ENCODE measurements at places on chromosomes 7 and 10.

- no peak for DNase-seq
Measured at GRCh38 chr7:2211259-2211880, 21.4 kb downstream of the MAD1L1 start.

- peak; percentile 19 for DNase-seq
Measured at GRCh38 chr10:50417886-50418830, 166.8 kb upstream of the ASAH2 start.

DNA sequence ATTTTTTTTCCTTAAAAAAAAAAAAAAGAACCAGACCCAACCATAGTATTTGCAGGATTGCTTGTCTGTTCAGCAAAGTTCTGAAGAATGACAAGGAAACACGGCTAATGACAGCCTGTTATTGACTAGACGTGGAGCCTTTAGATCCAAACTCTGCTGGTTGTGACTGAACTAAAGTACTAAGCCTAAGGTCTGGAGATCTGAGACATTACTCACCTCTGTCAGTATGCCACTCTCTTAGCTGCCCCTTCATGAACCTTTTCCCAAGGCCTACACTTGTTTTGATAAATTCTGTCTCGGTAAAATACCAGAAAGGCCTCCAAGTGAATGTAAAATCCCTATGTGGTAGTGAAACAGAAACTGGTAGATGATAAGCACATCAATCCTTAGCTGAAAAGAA is 101.0 kb downstream of the CABCOCO1 start:
- no peak for DNase-seq

DNA sequence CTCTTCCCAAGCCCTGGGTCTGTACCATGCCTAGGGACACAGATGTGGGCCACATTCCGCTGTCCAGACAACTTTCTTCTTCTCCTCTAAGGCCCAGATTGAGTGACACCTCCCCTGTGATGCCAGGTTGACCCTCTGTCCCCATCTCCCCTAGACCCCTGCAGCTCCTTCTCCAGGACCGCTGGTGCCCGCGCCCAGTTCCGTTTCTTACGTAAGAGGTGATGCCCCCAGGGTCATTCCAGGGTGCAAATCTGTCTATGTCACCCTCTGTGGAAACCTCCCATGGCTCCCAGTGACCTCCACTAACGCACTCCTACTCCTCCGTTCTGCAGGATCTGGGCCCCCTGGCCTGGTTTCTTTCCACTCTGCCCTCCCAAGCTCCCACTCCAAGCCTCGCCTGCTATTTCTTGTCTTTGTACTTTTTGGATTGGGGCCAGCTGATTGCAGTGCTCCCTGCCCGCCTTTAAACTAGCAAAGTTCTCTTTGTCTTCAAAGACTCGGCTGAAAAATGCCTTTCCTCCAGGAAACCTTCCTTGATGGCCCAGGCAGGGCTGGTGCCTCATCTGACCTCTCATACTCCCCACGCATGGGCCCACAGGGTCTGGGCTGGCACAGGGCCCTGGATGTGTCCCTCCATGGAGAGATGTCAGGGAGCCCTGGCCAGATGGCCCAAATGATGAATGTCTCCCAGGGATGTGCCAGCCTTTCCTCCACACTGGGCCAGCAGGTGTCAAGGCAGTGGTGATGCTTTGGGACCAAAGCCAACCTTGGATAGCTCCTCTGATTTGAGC is 21.3 kb upstream of the ELN start:
- no peak for DNase-seq

DNA sequence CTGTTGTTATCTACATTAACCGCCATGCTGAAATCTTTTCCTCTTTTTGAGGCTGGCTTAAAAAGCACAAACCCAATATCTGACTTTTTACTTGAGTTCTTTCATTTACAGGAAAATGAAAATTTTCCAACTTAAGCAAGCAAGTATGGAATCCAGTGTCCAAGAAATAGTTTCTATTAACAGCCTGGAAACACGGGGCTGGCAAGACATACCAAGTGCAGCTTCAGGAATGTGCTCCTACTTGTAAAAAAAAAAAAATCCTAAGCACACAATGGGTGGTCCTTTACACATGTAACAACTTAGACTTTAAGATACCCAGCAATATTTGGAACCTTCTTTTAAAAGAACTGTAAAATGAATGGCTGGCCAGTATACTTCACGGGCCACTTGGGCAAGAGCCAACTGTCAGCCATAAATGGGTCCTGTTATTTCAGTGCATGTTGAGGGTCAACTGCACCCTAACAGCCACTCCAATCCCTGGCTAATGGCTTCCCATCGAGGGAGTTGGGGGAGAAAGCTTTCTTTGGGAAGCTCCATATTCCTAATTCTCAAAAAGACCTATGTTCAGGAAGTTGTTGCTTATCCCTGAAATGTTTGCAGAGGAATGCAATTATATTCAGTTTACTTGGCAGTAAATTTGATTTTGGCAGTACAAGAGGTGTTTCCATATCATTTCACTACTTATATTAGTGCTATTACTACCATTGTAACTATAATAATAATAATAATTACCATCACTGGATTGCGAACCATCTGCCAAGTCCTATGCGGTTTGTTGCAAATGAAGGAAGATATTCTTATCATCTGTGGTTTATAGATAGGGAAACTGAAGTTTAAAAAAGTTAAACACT is 236.4 kb upstream of the TMEM72 start:
- no peak for DNase-seq

GRCh38 chr10:562142-562541 is 127.3 kb downstream of the DIP2C start:
- DNase-seq = no peak

GRCh38 chr7:127791446-127792189 is 139.6 kb downstream of the SND1 start:
- DNase-seq = no peak

DNA sequence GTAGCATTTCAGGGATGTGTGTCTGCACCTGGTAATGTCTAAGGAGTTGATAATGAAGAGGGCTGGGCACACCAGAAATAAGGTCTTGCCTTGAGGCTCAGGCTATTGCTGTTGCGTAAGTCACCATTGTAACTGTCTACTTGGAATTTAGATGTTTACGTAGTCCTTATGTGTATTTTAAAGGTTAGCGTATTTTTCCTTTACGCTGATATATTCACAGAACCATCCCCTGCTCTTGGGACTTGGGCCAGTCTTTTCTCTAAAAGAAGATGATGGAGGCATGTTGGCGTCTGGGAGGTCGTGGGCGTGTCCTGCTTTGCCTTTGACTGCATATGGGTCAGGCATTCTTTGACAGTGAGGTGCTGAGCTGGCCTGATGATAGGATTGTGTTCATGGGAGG is 14.7 kb downstream of the WDR37 start:
- no peak for DNase-seq

GRCh38 chr7:143384148-143384547 is 3.0 kb downstream of the ZYX start:
- no peak for DNase-seq

- DNase-seq = no peak
Measured at GRCh38 chr7:142528608-142529408, 220.5 kb upstream of the PRSS1 start.

DNA sequence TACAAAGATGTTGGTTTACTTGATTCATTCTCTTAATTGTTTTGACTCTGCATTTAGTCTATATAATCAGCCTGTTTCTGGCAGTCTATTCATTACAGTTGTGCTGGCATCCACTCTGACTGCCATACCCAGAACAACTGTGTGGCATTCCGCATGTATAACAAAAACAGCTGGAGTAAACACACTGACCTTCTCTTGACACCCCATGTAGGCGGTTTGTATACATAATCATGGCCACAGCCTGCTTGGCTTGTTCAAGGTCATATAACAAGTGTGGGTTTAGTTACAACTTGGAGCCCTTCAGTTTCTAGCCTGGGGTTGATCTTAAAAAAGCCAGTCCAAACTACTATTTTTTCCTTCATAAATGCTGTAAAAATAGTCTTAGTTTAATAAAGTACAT is 70.9 kb downstream of the MBL2 start:
- no peak for DNase-seq

DNA sequence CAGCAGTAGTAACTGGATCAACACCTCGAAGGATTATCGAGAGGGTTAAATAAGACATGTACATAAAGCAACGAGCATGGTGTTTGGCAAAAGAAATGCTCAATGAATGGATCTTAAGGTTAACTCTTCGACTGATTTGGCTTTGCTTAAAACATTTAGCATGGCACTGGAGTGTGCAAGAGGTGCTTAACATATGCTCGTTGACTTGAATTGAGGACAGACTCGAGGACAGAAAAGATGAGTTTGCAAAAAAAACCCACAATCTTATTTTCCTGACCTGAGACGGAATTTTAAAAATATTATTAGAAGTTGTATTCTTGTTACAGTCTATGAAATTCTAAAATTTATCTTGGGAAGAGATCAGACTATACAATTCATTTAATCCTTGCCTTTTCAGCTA is 49.4 kb upstream of the ST8SIA6 start:
- DNase-seq = no peak

GRCh38 chr7:22812353-22812752 is 10.3 kb downstream of the TOMM7 start:
- DNase-seq = no peak

- no peak for DNase-seq
Measured at GRCh38 chr7:33038639-33039038, 23.9 kb downstream of the NT5C3A start.

- DNase-seq = no peak
Measured at GRCh38 chr10:7958442-7958841, 96.0 kb upstream of the GATA3 start.

GRCh38 chr10:89887406-89887805 is 186.0 kb downstream of the KIF20B start:
- no peak for DNase-seq

- no peak for DNase-seq
Measured at GRCh38 chr7:85765698-85766298, 578.9 kb upstream of the SEMA3D start.

GRCh38 chr7:108589199-108589598 is 19.5 kb downstream of the DNAJB9 start:
- no peak for DNase-seq

DNA sequence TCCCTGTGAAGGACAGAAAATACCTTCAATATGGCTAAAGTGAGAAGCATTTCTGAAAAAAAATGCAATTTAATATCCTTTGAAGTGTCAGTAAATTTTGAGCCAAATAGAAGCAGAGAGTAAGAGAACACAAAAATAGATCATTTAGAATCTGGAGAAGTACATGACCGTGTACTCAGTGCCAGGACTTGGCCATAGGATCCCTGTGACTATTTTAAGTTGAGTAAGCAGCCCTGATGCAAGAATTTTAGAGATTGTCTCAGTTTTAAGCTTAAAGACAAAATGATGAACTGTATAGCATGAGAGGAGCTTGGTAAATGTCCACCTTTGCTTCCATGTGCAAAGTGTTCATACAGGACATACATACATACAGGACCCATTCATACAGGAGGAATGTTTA is 2.5 kb downstream of the PTER start:
- no peak for DNase-seq

DNA sequence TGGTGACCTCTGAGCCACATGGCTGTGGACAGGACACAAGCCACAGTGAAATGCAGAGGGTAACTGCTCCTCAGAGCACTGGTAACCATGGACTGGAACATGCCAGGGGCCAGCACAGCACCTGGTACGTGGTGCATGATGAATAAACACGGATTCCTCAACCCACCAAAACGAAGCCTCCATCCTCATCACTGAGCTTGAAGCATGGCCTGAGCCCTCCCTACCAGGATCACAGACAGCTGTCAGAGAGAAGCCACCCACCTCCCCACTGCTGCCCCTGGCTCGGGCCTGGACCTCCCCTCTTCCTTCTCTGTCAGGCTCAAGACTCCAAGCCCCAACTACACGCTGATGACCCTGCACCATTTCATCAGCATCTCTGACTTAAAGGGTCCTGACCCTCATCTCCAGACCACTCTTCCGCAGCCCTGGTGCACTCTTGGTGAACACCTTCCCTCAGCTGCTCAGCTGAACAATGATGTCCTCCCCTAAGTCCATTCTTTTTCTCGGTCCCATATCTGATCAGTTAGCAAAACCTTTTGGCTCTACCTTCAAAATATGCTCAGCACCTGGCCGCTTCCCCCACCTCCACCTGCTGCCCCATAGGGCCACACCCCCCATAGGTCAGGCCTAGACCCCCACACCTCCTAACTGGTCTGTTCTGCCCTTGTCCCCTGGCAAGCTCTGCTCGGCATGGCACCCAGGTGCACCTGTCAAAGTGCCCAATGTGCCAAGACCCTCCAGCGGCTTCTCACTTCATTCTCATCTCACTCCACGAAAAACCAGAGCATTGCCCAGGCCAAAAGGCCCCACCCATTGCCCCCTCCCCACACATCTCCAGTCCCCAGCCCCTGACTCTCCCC is 141.1 kb downstream of the MAPK8 start:
- DNase-seq = no peak

Measured in esophagus squamous epithelium (tissue), 5 donors.